SJCRH30 (cell line): ENCODE measurements at places on chromosomes 4 and X.

DNA sequence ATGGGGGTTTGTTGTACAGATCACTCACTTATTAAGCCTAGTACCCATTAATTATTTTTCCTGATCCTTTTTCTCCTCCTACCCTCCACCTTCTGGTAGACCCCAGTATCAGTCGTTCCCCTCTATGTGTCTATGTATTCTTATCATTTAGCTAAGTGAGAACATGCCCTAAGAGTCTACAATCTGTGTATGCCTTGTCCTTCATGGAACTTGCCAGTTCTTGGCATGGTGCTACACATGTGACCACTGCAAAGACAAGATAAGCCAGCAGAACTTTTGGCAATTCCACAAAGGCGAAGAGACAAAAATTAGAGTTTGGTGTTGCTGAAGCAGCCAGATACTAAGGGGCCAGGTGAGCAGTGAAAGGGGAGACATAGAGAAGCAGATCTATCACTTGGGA is 101.3 kb downstream of the CORIN start:
- DNase-seq: no peak

DNA sequence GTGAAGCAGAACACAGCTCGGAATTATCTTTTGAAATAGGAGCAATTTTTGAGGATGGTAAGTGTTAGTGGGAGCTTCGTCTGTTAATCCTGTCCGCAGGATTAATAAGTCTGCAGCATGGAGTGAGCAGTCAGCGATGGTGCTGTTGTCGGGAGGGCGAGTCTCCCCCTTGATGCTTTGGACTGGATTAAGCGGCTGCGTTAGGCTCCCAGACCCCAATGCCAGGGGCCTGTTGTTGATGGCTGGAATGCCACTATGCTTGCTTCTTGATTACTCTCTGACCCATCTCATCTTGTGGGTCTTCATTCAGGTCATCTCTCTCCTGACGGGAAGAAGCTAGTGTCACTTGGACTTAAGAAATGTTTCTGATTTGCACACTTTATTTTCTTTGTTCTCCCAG is 332.6 kb downstream of the ARHGAP10 start:
- no peak for DNase-seq

DNA sequence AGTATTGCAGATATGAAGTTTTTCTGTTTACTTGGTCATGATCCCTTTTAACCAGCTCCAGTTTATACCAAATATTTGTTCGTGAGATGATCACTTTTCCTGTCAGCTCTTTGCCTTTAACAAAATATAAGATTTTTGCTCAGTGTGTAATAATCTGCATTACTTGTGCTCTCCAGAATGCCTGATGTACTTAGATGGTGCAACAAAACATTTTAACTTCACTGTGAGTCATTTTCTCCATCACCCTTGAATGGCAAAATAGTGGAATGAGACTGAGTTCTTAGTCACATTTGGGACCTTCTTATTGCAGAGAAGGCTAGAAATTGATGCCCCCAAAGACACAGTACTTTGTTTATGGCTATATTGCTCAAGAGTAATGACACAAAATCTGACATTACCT is 252.0 kb downstream of the FRMPD4 start:
- DNase-seq: no peak

DNA sequence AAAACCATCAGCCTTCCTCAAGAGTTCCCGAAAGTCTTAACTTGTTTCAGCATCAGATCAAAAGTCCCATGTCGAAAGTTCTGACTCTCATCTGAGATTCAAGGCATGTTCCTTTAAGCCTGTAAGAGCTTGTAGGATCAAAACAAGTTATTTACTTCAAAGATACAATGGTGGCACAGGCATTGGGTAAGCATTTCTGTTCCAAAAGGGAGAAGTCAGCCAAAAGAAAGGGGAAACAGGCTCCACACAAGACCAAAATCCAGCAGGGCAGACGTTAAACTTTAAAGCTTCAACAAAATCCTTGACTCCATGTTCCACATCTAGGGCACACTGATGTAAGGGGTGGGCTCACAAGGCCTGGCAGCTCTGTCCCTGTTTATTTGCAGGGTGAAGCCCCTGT is 91.7 kb downstream of the FHDC1 start:
- DNase-seq: no peak

- DNase-seq: no peak
These were observed 68.0 kb upstream of the MAP9 start for GRCh38 chr4:155444721-155445120.

- DNase-seq: no peak
These were observed 246.0 kb downstream of the EVC2 start for GRCh38 chr4:5462254-5462835.

DNA sequence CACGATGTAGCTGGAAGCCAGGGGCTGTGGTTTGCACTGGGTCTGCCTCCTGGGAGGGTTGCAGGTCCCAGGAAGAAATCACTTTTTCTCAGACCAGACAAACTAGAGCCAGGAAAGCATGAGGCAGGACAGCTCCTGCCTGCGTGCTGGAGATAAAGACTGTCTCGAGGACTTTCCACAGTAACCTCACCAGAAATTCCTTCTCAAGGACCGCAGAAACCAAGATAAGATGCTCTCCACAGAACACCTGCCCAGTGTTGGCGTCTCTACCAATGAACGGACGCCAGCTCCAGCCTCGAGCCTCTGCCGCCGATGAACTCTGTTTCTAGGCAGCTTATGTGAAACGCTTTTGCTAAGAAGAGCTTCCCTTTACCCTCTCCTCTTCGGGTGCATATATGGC is 76.9 kb upstream of the AFAP1 start:
- no peak for DNase-seq

DNA sequence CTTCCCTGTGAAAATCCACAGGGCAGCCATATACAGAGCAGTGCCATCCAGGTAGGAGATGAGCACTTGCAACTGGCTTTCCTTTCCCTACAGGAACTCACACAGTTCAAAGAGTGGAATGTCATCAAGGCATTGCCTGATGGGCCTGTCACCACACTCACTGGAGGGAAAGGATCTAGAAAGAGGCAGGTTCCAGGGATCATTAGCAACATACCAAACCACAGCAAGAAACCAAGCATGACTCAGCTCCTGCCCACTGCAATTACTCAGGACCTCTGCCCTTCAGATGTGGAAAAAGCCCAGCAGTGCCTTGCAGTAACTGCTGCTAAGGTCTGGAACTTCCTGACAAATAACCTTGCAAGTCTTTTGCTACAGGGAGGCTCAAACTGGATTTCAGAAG is 101.2 kb downstream of the ZNF674 start:
- peak; percentile 9 for DNase-seq

DNA sequence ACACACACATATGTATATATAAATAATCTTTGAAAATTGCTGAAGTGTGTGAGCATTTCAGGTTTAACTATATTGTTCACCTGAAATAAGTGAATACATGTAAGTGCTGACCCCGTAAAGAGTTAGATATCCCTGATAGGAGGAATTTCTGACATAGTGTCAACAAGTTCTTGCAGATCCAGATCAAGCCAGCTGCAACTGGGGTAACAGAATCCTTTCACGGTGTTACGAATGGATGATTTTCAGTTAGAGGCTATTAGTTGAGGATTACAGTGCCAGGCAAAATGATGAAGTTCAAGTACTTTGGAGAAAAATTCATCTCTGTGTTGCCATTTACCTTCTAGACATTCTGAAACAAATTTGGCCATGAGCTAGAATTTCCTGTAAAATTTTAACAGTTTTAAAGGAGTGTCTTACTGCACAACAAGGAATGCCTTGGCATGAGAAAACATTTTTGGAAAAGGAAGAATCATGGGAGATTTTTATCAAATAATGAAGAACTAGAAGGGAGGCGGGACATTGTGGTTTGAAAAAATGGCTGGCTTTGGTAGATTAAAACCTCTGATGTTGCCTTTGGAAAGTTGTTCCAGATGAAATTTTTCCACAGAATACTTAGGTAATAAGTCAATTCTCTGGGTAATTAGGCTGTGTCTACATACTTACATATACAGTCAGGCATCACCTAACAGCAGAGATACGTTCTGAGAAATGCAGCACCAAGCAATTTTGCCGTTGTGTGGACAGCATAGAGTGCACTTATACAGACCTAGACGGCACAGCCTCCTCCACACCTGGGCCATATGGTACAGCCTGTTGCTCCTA is 84.4 kb upstream of the FAT1 start:
- DNase-seq: no peak

GRCh38 chrX:19758539-19758938 is 128.9 kb downstream of the SH3KBP1 start:
- no peak for DNase-seq

- no peak for DNase-seq
These were observed 137.8 kb downstream of the CEP135 start for GRCh38 chr4:56086561-56086960.

DNA sequence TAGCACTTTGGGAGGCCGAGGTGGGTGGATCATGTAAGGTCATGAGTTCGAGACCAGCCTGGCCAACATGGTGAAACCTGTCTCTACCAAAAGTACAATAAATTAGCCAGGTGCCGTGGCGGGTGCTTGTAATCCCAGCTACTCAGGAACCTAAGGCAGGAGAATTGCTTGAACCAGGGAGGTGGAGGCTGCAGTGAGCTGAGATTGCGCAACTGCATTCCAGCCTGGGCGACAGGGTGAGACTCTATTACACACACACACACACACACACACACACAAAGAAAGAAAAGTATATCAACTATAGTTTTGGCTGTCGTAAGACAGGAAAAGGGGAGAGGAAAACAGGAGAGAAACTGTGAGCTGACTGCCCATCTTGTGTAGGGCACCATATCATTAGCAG is 171.7 kb downstream of the ADAMTS3 start:
- DNase-seq: no peak

- no peak for DNase-seq
These were observed 61.6 kb upstream of the PRPS1 start for GRCh38 chrX:107566604-107567262.
